Activated CD8-positive, alpha-beta memory T cell treated with anti-CD3 and anti-CD28 coated beads for 1 hour (primary cell): ENCODE measurements at places on chromosomes 16 and 17.

GRCh38 chr17:13544292-13544691 is 57.4 kb downstream of the HS3ST3A1 start:
- DNase-seq = no peak

GRCh38 chr16:59060207-59060606 is 326.1 kb upstream of the GOT2 start:
- no peak for DNase-seq

DNA sequence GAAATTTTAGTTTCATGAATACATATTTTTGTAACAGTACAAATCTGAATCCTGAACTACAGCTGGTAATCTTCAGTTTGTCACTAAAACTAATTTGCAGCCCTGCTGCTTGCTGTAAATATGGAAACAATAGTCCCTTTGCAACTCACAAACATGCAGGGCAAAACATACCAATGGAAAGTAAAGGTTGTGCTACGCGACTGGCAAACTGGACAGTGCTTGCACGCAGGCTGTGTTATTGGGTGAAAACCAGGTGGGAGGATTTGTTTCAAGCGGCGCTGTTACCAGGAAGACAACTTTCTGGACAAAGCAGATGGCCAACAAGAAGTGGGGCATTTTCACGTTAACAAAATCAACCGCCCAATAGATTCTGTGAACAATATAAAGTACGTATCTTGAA is 93.5 kb downstream of the CDYL2 start:
- no peak for DNase-seq

DNA sequence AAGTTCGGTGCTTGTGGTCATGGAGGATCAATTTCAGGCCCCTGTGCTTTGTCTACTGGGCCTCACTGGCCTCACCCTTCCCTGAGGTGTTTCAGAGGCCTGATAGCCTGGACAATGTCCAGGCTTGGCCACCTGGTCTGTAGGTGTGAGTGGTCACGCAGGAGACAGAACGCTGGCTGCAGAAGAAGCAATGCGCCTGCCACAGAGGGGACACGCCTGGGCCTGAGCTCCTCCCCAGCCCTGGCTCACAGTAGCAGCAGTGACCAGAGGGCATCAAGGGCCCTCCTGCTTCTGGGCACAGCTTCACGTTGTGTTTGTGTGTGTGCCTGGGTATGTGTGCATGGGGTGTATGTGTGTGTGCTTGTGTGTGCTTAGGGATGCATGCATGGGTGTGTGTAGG is 1.9 kb upstream of the PITPNM3 start:
- DNase-seq = no peak

DNA sequence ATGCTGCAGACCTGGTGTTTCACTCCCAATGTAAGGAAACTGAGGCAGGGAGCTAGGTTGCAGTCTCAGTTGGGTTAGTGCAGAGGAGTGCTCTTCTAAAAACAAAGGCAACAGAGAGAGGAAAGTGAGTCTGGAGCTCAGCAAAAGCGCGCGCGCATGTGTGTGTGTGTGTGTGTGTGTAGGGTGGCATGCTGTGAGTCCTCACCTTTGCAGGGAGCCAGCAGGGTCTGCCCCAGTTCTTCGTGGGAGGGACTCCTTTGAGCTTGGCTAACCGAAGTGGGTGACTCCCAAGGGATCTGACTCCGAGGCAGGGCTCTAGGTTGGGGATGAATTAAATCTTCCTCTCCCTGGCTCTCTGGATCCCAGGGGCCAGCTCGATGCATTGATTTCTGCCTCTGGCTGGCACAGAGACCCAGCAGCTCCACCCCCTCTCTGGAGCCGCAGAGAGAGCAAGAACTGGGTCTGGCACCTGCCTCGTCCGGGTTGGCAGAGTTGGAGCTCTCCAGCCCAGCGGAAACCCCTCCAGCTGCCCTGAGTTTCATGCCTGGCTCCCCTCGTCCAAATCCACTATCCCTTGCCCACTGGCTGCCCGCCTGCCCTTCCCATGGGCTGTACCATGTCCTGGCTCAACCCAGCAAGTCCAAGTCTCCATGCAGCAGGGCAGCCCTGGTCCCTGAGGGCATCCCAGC is 1.3 kb upstream of the BTBD17 start:
- DNase-seq = no peak

GRCh38 chr16:54112451-54113206 is 174.0 kb downstream of the IRX3 start:
- DNase-seq = no peak

- no peak for DNase-seq
Measured at GRCh38 chr17:51848451-51848850, 310.1 kb downstream of the CA10 start.

DNA sequence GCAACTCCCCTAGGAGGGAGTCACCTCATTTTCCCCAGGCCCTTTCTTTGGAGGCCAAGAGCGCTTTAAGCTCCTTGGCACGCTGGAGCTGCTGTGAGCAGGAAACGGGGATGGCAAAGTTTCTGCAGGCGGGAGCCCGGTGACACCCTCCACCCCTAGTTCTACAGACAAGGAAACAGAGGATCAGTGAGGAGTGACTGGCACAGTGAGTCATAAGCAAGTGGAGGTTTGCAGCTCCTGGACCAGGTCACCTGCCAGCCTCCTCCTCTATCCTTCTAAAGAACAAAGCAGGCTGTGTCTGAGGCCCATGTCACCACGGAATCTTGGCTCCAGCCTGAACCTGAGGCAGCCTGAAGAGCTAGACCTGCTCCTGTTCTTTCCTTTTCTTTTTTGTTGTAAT is 141.9 kb downstream of the TMEM132E start:
- DNase-seq = no peak

GRCh38 chr17:1203111-1203966 is 23.6 kb upstream of the ABR start:
- DNase-seq = no peak

DNA sequence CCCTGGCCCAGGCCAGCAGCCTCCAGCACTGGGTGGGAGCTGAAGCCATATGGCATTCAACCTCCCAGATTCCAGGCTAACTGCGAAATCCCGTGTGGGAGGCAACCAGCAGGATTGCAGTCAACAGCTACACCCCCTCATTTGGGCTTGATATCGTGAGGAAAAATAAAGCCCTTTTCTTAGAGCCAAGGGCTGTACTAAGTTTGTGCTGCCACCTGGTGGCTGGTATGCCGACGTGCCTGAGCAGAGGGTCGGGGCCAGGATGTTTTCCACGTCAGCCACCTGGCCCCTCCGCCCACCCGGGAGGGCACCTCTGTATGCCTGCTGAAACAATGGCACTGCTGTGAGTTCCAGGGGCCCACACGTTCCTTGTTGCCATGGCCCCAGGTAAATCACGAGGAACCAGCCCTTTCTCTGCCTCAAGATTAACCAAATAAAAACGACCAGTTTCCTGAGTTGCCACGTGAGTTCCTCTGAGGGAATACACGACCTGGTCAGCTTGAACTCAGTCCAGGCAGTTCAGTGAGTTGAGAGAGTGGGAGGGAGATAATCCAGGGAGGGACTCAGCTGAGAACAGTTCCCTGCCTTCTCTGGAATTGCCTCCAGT is 9.0 kb downstream of the TMEM98 start:
- peak; percentile 12 for DNase-seq

GRCh38 chr17:1174263-1174880 is 5.4 kb downstream of the ABR start:
- no peak for DNase-seq

DNA sequence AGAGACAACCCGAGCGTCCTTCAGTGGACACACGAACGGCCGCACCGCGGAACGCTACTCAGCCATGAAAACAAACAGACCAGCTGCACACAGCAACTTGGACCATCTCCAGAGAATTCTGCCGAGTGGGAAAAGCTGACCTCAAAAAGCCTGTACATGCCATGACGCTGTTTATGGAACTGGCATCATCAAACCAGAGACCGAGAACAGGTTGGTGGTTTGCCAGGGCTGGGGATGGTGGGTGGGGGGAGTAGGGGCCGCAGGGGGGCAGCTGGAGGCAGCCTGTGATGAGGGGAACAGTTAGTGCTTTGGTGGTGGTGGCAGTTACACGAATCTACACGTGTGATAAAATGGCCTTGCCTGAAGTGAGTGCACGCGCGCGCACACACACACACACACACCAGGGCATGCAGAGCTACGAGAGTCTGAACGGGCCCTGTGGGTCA is 169.8 kb downstream of the LAT start:
- no peak for DNase-seq

GRCh38 chr17:66968916-66969315 is 4.4 kb downstream of the CACNG4 start:
- no peak for DNase-seq

- DNase-seq = no peak
Measured at GRCh38 chr16:8107296-8107695, 483.0 kb downstream of the TMEM114 start.
